ENCODE measurements at places on chromosomes 3 and 15.

- DNase-seq = no peak
These were observed 659 bp downstream of the GADL1 start for GRCh38 chr3:30893678-30894325.

DNA sequence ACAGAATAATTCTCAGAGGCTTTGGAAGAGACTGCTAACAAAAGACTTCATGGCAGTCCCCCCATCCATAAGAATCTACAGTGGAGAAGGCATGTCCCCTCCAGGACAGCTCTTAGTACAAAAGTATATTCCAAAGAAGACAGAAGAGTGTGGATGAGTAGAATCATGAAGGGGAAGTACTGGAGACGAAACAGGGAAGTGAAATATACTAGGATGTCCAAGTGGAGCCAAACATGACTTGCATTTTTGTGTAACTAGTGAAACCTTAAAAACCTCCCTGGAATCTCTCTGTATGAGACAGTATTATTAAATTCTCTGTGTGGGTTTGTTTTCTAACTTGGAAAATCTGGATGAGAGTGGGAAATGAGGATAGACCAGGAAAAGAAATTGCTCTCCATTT lies 312.4 kb downstream of the RSL24D1 start:
- no peak for DNase-seq

DNA sequence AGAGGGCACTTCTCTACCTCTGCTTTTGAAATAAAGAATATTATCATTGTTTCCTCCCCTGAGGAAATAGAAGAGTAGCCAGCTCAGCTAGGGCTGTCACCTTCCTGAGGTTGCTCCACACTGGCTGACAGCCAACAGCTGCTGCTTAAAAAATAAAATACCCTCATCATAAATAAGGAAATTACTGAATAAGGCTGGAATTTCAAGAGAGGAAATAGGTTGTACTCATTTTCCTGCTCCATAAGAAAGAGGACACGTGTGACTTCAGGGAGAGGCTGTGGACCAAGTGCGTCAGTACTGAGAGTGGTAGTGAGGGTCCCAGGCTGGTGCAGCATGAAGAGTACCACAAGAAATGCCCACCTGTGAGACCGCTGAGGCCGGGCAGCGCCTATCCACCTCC lies 8.1 kb upstream of the C2CD4B start:
- no peak for DNase-seq

DNA sequence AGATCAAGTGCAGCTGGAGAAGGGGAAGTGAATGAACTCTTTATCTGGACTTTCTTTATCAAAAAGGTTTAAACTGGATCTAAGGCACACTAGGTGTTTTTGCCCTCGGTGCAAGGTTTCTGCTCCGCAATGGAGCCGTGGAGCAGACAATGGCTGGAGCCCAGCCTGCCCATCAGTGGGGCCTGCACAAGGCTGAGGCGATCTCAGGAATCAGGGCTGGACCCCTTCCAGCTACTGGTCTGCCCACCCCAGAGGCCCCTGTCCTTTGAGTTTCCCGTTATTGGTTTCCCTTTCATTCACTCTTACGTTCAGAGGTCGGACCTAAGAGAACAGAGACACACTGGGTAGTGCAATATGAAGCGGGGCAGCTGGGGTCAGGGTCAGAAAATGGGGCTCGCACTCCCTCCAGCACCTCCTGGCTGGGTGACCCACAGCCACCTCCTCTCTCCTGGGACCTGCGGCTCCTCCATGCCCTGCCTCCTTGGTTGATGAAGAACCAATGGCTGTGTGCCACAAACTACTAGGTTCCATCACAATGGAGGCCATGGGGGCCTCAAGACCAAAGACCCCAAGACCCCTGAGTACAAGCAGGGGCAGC lies 164.6 kb downstream of the CHSY1 start:
- no peak for DNase-seq

- no peak for DNase-seq
These were observed 214.1 kb downstream of the SHQ1 start for GRCh38 chr3:72634128-72634527.

GRCh38 chr15:55434989-55435825 lies 26.9 kb downstream of the PIERCE2 start:
- DNase-seq = no peak

GRCh38 chr3:178480795-178481194 lies 55.4 kb upstream of the KCNMB2 start:
- DNase-seq = no peak

- DNase-seq = peak; percentile 62
These were observed 433.8 kb upstream of the SUCLG2 start for GRCh38 chr3:68088216-68088615.

DNA sequence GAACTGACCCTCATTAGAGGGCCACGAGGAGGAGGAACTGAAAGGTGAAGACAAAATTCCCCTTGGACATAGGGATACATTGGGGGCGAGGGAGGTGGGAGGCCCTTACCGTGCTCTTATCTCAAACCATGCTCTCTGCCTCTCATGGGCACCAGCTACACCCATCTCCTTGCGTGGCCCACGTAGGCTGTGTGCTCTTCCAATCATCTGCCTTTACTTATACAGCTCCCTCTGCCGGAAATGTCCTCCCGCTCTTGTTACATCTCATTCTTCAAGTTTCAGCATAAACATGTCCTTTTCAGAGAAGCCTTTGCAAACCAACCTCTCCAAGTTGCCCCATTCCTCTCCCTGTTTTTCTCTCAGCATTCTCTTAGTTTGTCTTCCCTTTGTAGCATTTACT lies 307.8 kb upstream of the PROK2 start:
- DNase-seq = no peak

- no peak for DNase-seq
These were observed 222.0 kb downstream of the P3H2 start for GRCh38 chr3:189898559-189899153.

DNA sequence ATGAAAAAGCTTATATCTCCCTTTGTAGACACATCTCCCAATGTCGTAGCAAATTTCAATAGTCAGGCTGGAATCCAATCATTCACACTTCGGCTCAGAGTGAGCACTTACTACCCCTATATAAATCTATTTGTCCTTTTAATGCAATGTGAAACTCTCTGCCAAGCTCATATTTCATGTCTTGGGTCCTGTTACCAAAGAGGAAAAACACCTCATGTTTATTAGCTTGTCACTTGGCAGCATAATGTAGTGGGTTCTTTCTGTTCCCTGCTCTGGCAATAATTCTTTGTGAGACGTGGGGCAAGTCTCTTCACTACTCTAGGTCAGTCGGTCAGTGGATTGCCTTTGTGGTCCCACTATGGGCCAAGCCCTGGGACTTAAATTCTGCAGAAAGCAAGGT lies 107.1 kb downstream of the SRGAP3 start:
- no peak for DNase-seq

DNA sequence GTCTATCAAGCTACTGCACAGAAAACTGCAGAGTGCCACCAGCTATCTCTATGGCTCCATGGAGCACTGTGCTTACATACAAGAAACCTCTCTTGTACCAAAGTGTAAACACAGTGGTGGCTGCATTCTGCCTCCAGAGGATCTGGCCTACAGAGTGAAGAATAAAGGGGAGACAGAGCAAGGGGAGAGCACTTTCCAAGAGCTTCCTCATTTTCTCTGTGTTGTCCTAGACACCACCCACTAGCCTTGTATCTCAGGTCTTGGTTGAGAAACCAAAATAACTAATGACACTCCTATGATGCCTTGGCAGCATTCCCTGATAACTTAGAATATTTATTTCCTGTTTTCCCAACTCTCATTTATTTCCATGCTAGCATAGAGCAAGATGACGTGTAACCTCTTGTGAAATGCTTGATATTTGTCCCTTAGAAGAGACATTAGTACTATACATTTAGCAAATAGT lies 56.9 kb upstream of the PHLDB2 start:
- no peak for DNase-seq

DNA sequence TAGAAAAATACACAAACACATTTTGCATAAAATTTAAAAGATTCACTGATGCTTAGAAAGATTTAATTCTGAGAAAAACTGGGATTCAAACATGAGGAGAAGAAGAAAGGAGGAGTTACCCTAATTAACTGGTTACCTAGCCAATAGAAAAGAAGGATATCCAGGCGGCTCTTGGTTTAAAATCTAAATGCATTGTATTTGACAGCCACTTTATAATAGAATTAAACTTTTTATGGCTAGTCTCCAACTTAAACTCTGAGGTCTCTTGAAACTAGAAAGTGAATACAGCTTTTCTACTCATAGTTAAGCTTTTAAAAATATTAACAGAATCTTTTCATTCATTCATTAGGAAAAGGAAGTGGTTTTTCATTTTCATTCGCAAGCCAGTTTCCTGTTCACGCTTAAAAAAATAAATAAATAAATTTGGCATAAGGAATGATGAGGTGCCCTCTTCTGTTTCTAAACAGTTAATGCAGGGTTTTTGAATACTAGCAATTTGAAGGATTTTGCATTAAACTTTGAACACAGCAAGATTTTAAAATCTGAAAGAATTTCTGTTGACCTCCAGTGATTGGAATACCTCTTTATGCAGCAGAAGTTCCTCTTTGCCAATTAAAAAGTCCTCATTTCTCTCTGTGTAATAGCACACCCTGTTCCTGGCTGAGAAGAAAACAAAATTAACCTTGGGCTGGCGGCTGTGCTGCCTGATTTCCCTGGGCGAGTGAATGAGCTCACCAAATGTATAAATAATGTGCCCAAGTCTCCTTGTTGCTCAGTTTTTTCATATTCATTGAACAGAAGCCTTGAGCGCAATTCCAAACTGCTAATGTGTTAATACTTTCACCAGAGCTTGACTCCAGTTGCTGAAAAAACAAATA lies 105.1 kb downstream of the ZMAT3 start:
- DNase-seq = no peak

DNA sequence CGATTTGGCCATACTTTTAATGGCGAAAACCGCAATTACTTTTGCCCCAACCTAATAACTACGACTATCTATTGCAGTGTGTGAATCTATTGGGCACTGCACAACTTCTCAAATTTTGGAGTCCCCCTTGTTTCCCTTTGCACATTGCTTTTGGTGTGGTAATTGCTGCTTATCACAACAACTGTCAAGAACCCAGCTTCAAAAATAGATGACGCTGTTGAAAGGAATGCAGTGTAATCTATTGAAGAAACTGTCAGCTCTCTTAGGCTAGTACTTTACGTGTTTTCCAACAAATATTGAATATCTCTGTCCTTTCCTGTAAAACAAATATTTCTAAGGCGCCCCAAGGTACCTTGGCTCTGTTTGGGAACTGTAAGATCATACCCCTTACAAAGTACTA lies 222.8 kb upstream of the UBE2E2 start:
- DNase-seq = no peak

- DNase-seq = no peak
These were observed 153.9 kb downstream of the P3H2 start for GRCh38 chr3:189966843-189967242.

DNA sequence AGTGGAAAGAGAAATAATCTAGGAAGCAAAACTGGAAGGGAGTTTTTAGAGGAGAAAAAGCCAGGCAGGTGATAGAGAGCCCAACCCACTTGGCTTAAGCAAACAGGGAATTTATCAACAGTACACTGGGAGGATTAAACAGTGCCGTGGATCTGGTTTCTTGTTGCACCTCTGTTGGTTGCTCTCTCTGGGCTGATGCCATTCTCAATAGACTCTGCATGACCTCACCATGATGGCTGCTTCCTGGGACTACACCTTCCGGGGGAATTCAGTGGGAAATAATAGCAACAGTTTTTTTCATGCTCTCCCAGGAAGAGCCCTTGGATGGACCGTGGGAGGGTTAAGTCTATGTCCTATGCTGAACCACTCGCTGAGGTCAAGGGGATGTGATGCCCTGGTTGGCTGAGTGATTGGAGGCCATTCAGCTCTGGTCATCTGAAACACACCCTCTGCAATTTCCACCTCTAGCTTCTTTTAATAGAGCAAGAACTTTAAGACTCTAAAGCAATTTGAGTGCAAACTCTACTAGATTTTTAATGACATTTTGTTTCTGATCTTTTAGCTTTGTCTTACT lies 74.2 kb downstream of the EPHB1 start:
- no peak for DNase-seq

DNA sequence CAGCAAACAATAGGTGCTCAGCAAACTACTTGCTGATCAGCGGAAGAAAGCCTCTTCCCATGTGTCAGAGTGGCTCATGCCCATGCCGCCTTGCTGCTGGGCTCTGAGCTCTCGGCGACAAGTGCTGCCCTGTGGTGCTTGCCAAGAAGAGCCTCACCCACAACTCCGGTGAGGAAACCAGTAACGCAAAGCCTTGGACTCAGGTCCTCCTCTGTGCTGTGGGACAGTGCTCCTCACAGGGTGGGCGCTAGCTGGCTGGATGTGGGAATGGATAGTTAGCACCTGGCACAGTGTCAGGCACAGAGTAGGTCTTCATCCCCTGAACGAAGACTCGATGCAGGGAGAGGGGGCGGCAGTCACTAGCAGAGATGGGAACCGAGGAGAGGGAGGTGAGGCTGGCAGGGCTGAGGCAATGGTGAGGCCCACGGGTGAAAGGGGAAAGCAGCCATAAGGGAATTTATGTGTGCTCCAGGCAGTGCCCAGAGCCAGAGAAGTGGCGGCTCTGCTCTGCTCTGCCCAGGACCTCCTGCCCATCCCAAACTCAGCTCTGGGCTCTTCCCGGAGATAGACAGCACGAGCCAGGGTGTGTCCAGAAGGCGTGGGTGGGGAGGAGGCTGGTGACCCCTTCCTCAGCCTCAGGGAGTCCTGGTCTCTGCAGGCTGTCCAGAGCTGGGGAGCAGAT lies 55.7 kb downstream of the IQSEC1 start:
- no peak for DNase-seq

DNA sequence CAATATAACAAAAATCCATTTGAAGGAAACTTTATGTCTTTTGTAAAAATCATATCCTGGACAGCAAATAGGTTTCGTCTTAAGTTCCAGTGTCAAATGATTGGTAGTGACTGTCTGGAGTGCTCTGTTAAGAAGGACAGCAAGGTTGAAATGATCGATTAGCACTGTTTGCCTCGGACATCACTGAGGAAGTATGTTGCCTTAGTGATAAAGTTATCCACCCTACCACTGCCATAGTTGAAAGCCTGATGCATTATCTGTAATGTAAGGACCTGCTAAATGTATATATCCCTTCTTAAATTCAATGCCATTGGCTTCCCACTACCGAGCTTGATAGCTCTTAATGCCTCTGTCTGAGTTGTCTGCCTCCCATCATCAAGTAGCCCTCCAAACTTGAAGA lies 70.0 kb downstream of the CFAP20DC start:
- no peak for DNase-seq

GRCh38 chr15:32676169-32676568 lies 34.7 kb downstream of the SCG5 start:
- DNase-seq = no peak

DNA sequence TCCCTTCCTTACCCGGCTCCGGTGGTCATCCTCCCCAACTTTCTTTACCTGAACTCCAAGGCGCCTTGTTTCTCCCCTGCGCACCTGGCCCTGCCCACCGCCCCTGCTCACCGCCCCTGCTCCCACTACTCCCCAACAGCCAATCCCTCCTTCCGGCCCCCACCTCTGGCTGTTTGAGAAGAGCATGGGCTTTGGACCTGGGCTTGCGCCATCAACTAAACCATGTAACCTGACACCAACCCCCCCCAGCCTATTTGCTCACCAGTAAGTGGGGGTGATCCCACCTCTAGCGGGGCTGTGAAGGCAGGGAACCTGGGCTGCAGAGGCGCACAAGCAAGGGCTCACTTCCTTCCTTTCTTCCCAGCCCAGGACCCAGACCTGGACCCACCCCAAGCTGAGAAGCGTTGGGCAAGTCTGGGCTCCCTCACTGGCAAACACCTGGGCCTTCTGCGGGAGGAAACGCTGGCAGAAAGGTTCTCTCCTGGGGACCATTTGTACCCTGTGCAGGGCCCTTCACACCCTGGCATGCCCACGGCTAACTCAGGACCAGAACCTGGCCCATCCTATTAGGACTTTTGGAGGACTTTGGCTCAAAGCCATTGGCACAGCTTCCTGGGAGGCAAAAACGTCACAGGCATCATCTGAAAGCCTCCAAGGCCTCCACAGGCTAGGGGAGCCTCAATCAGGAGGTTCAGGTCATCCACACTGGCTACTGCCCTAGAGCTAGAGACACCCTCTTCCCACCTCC lies at the start of gene PLXNB1:
Gene PLXNB1 (minus strand): TSS at position 127 of the 748 bp plus-strand sequence. CDS start 5,475 bp downstream, outside the sequence.
- no peak for DNase-seq
